Vagina (tissue), 2 donors: ENCODE measurements at places on chromosomes 3 and 15.

- DNase-seq = no peak
Measured at GRCh38 chr3:61372723-61373122, 121.5 kb upstream of the FHIT start.

DNA sequence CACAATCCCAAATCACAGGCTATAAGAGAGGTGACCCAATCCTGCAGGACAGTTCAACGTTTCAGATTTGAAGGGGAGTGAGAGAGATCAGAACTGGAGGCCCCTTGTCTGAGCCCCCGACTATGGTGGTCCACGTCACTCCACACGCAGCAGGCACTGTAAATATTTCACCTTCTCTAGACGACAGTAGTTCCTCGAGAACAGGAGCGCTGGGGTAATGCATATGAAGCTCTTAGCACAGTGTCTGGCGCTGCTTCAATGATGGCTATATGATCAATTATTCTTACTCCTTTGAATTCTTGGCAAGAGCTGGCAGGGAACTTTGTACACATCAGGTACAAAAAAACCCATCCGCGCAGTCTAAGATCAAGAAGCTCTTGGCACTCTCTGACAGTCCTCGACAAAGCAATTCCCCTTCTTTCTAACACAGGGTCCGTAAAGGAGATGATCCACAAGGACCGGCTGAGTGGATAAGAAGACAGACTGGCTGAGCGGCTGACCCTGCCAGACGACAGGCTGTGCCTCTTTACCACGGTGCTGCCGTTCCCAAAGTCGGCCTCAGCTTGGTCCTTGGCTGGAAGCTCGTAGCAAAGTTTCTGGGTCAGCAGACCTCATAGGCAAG, 522 bp upstream of the NRROS start:
- DNase-seq = no peak

GRCh38 chr3:166810741-166811445, 569.2 kb downstream of the ZBBX start:
- DNase-seq = no peak

GRCh38 chr3:56720849-56721248, 37.8 kb upstream of the TASOR start:
- DNase-seq = no peak

DNA sequence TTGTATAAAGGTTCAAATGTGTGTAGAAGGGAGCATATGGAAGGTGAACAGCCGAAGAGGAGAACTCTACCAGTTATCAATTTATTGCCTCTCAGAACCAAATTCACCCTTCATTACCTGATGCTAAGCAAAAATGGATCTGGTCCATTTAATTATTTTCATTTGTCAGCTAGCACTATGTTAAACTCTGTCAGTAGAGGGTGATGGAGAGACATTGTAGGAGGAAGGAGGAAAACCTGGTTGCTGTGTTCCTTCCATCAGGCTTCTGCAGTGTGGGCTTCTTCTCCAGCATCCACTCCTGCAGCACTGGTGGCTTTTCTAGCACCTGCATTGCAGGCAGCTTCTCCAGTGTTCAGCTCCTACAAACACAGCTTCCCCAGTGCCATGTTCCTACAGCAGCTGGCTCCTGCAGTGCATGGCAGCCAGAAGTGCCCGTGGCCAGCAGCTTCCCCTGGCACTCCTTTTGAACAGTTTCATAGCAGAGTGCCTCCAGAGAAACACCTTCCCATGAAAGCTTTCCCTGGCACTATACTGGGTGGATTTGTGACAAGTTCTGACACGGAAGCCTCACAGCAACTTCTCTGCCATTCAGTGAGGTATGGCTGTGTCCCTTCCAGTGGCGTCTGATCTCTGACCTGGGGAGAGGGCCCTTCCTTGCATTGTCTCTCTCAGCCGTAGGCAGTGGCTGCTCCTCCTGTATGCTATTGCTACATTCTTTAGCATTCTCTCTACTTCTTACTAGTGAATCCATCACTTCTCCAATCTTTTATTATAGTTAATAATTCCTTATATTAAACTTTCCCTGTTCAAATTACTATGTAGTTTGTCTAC, 14.6 kb upstream of the IL17RD start:
- no peak for DNase-seq

- no peak for DNase-seq
Measured at GRCh38 chr3:2579206-2579605, 480.5 kb downstream of the CNTN4 start.

DNA sequence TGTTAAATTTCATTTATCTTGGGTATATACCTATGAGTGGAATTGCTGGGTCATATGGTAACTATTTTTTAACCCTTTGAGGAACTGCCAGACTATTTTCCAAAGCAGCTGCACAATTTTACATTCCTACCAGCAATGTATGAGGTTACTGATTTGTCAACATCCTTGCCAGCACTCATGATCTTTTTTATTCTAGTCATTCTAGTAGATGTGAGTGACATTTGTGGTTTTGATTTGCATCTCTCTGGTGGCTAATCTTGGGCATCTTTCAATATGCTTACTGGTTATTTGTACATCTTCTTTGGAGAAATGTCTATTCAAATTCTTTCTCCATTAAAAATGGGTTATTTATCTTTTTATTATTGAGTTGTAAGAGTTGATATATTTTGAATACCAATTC, 21.3 kb upstream of the LRRC58 start:
- no peak for DNase-seq

DNA sequence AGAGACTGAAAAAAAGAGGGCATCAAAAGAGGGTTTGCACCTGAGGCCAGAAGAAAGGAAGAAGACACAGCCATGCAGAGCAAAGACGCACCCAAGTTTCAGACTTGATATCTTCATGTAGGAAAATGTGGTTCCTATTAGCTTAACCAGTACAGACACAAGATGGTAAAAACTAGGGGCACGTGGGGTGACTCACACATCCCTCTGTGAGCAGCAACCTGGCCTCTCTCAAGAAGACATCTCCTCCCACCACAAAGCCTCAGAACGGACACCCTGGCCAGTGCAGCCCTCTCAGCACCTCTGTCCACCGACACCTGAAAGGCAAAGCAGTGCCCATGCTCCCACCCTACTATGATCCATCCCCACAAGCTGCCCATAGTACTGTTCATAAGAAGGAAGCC, 33.3 kb downstream of the GLB1 start:
- DNase-seq = no peak

GRCh38 chr3:71710906-71711494, 14.2 kb downstream of the EIF4E3 start:
- no peak for DNase-seq

DNA sequence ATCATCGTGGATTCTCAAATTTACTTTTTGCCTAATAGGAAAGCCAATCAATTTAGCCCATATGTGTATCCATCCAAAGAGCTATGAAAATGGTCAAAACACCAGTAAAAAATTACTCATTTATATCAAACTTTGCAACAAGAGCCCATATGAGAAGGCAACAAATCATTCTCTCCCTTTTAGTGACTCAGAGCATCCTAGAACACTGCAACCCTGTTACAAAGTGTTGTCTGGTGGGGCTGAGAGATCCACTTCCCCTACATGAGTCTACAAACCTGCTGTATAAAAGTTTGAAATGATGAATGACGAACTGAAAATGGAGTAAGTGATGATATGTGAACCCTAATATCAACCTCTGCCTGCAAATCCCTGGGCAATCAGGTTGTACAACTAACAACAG, 23.3 kb downstream of the PDZRN3 start:
- DNase-seq = no peak

- no peak for DNase-seq
Measured at GRCh38 chr3:127990461-127990860, 61.8 kb upstream of the SEC61A1 start.

DNA sequence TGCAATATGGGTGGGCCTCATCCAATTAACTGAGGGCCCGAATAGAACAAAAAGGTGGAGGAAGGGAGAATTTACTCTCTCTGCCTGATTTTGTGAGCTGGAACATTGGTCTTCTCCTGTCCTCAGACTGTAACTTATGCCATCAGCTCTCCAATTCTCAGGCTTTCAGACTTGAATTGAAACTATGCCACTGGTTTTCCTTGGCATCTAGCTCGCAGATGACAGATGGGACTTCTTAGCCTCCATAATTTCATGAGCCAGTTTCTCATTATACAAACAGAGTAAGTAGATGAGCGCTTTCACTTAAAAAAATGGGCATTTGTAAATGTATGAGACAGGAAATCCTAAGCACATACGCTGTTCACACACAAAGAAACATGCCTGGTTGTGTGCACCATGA, 8.7 kb upstream of the PTX3 start:
- no peak for DNase-seq

DNA sequence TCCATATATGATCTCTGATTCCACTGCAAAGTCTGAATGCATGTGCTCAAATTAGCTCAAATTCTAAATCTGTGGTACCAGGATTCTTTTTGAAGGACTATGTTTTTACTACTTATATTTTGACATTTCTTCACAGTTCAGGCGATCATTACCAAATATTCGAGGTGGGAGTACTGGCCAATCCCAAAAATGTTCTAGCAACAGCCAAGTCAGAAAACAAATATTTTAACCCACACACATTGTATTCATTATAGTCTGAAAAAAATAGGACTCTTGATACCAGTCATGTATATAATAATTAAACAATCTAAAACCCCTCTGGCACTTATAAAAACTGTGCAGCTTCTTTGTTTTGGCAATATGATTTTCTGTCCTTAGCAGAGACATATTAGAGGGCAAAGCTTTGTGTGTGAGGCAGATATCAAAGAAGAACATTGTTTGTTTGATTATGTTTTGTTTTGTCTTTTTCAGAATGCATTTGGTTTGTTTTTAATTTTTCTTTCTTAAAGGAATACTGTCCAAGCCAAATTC, 37.4 kb downstream of the FGF7 start:
- no peak for DNase-seq

DNA sequence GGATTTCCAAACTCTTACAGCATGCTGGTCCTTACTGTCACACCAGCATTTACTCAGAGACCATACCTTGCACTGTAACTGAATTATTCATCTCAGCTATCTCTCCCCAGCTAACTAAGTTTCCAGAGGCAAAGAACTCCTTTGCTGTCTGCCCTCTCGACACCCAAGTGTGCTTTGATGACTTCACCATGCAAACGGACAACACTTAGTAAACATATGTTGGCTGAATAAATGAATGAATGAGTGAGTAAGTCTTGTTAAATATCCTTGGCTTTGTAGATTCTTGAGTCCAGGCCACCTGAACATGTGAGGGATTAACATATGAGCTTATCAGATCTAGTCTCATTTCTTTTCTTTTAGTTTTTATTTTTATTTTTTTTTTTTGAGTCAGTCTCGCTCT, 138.2 kb downstream of the PLD1 start:
- no peak for DNase-seq

GRCh38 chr15:95329362-95329761, 1001.1 kb upstream of the NR2F2 start:
- no peak for DNase-seq

GRCh38 chr3:15331072-15331605, 1.2 kb downstream of the SH3BP5 start:
- DNase-seq = no peak

GRCh38 chr3:41239587-41239986, 40.3 kb downstream of the CTNNB1 start:
- no peak for DNase-seq

DNA sequence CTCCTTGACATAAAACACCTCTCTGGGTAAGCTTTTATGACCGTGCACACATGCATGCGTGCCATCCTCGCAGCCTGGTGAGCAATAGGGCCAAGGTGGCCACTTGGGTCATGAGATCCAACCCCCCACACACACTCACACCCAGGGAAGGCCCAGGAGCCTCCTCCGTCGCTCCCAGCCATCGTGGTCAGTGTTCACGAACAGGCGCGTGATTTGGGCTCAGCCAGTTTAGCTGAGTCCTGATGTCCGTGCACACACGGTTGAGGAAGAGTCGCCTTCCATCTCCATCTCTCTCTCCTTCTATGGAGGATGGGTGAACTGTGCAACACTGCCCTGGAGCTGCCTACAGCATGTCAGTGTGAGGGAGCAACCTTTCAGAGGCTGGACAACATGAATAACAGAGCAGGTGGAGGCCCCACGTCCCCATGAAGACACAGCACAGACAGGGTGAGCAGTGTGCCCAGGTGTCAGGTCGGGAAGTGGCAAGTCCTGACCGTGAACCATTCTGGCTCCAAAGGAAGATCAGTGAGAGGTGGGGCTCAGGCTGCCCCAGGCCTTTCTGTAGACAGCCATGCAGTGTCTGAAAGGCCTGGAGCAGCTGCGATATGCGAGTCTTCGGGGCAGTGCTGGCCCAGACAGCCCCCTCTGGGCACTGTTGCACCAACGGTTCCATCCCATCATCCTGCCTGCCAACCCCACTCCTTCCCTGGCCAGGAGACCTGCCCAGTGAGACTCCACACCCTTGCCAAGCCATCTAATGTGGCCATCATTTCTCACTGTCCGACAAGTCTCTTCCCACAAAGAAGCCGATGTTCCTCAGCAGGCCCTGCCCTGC, 253.4 kb downstream of the OCA2 start:
- peak; percentile 67 for DNase-seq

DNA sequence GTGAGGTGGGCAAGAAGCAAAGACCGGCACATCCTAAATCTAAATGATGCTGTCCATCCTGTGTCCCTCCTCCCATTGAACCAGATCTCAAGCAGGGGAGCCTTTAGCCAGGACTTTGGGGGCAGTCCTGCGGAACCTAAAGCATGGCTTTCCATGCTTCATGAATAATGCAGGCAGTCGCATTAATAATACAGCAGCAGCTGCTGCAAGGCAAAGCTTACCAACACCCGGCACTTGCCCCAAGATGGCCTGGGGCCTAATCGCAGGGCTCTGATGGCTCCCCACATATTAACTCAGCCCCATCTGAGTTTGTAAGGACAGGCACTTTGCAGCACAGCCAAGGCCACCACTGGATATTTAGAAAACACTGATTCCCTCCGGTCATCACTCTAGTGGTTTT, 114.4 kb downstream of the NTRK3 start:
- DNase-seq = no peak

- no peak for DNase-seq
Measured at GRCh38 chr3:39346785-39347585, 17.5 kb downstream of the CCR8 start.

GRCh38 chr3:60133269-60134162, 1083.7 kb upstream of the CFAP20DC start:
- no peak for DNase-seq
